ENCODE measurements at places on chromosomes 12 and 14.

GRCh38 chr12:111034083-111034885, 113.9 kb upstream of the MYL2 start:
- no peak for DNase-seq

DNA sequence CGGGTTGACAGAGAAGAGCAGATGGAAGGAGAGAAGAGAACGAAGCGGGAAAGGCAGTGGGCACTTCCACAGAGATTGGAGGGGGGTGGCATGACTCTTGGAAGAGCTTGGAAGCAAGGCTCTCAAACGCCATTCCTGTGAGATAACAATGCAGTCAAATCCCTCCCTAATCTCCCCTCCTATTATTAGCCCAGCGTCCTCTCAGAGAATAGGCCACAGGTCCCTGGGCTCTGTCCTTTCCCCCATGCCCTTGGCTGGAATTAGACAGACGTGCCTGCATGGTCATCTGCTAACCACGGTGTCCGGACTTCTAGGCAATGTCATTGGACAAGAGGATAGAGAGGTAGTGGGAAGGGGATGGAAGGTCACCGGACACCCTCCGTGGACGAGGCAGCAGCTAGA, 8.0 kb upstream of the MYH7 start:
- DNase-seq, result no peak

DNA sequence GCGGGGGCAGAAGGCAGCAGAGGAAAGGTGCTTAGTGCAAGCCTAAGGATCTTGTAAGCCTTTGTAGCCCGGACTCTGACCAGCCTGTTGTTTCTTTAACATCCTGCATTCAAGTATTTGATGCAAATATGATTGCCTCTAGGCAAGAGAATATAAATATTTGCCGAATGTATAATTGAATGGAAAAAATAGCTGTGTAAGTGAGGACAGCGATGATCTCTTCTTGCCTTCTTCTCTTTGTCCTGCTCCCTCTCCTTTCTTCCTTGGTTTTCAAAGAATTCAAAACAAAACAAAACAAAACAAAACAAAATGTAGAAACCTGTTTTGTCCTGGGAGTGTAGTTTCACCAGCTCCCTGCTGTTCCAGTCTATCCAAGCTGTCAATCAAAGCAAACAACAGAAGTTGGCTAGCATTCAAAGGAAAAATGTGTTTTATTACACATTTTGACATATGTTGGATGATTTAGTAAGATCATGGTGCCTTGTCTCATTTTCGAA, 74.9 kb upstream of the CPM start:
- no peak for DNase-seq

GRCh38 chr14:106120101-106120500, 593.7 kb downstream of the TMEM121 start:
- DNase-seq, result no peak

GRCh38 chr12:8572507-8572906, 31.8 kb upstream of the CLEC4E start:
- no peak for DNase-seq

DNA sequence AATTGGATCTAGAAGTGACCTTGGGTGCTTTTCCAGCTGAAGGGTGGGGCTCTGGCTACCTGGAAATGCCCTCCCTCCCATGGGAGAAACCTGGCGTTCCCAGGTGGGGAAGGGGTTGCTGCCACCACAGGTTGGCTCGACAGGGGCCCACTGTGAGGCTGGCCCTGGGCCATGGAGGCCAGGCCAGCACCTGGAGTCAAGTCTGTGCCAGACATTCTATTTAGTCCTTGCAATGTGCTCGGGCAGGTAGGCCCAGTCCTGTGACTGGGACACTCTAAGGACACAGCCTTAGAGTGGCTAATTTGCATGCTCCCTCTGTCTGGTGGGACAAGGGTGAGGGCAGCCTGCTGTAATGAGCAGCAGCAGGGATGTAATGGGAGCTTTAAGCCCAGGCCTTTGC, 11.9 kb downstream of the VRTN start:
- DNase-seq, result no peak

DNA sequence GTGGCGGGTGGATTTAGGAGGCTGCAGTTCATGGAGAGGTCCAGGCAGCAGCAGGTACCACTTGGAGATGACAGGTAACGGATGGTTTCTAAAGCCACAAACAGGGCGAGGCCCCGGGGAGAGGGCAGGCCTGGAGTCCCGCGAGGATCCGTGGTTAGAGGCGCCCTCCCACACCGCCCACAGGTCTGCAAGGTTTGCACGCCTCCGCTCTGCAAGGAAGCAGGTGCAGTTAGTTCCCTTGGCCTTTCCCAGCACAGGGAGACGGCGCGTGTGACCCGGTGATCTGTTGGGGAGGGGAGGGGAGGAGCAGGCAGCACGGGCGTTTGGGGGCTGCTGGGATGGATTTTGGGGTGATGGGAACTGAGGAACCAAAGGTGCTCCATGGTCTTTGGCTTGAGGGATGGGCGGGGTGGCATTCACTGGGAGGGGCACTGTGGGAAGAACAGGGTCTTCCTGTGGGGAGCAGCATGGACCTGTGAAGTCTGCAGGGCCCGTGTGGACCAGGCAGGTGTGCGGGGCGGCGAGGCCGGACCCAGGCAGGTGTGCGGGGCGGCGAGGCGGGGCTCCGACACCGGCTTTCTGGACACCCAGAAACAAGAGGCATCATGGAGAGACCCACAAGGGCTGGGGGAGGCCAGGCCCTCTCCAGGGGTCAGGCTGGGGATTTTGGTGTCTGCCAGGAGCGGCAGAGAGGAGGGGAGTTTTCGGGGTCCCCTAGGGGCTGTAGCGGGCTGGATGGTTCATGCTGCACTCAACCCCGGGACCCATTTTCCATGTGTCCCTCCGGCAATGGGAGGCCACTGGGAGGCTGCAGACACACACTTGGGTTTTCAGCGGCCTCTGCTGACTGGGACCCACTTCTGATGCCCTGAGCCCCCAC, 29.1 kb downstream of the NOC4L start:
- peak; percentile 20 for DNase-seq

DNA sequence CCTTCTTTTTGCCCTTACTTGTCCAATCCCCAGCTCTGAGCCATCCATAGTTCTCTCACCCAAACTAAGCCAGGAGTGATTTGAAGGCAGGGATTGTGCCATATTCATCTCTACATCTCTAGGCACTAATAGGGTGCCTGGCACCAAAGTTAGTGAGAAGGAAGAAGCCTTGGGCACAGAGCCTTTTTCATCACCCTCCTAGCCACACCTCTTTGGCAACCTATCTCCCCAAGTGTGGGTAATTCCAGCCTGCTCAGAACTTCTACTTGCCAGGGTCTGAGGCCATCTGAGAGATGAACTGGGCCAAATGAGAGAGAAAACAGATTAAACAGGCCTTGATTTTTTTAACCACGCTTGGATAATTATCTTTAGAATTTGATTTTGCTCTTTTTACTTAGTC, 61.3 kb downstream of the PHLDA1 start:
- DNase-seq, result no peak

GRCh38 chr12:63922474-63922873, 78.0 kb downstream of the SRGAP1 start:
- no peak for DNase-seq

DNA sequence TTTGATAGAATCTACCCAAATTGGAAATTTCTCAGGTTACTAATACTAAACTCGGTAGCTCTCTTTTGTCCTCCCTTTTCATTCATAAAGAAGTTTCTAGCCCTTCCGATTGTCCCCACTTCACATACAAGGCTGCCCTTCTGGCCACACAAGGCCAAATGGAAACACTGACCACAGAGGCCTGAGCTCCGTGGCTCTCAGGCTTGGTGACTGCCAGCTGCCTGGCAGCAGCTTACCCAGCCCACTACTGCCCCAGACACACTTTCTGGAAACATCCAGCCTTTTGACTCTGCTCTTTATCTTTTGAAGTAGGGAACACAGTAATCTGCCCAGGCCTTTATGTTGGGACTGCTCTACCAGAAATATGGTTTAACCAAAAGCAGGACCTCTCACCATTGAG, 167.2 kb downstream of the GCH1 start:
- no peak for DNase-seq

DNA sequence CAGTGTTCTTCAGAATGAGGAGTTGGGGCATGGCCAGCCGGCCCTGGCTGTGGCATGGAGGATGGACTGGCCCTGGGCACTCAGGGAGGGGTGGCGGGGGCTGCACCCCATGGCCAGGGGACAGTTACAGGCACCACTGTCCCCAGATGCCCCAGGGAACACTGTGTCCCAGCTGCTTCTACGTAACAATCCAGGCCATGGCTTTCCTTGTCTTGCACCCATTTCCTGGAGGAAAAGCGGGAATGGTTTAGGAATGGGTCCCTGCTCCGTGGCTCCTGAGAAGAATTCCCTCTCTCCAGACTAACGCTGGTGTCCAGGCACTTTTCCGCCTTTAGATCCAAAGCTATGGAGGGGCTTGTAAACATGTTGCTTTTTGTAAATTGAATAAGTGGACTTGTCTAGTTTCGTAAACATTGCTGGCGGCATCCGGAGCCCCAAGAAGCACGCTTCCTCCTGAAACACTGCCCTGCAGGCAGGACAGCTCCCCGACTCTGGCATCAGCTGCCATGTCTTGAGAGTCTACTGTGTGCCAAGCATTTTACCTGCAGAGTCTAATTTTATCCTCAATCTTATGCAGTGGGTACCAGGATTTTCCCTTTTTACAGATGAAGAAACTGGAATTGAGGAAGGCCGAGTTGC, 238.3 kb downstream of the SLC41A2 start:
- no peak for DNase-seq

DNA sequence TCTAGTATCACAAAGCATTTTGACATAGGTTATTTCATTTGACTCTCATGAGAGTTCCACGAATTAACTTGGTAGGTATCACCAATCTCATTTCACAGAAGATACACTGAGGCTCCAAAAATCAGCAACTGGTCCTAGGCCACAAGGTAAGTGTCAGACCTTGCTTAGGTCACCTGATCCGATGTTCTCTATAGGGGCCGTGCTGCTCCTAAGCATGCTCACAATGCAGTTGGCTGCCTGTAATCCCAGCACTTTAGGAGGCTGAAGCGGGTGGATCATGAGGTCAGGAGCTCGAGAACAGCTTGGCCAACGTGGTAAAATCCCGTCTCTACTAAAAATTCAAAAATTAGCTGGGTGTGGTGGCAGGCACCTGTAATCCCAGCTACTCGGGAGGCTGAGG, 78.7 kb upstream of the FOXN3 start:
- DNase-seq, result no peak

- no peak for DNase-seq
Observed at GRCh38 chr14:32865827-32866376, 72.8 kb upstream of the NPAS3 start.

- no peak for DNase-seq
Observed at GRCh38 chr12:118520214-118521035, 144.1 kb downstream of the SUDS3 start.

GRCh38 chr12:25675808-25676207, 122.7 kb upstream of the LMNTD1 start:
- no peak for DNase-seq

DNA sequence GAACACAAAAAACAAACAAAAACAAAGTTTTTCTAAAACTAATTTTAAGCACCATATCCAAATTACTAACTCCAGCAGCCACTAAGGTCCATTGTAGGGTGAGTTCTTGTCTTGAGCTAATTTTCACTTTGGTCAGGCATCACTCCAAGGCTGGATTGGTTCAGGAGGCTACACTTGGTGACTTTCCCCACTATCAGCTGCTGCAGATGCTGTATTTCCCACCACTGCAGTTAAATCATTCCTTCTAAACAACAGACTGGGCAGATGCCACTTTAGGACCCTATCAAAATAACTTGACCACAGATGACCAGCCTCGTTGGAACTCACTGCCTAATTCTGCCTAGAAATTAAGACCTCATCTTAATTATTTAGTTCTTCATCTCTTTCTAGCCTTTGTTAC, 140.5 kb downstream of the SLC16A7 start:
- DNase-seq, result no peak

- no peak for DNase-seq
Observed at GRCh38 chr14:70920608-70921007, 13.3 kb downstream of the PCNX1 start.

DNA sequence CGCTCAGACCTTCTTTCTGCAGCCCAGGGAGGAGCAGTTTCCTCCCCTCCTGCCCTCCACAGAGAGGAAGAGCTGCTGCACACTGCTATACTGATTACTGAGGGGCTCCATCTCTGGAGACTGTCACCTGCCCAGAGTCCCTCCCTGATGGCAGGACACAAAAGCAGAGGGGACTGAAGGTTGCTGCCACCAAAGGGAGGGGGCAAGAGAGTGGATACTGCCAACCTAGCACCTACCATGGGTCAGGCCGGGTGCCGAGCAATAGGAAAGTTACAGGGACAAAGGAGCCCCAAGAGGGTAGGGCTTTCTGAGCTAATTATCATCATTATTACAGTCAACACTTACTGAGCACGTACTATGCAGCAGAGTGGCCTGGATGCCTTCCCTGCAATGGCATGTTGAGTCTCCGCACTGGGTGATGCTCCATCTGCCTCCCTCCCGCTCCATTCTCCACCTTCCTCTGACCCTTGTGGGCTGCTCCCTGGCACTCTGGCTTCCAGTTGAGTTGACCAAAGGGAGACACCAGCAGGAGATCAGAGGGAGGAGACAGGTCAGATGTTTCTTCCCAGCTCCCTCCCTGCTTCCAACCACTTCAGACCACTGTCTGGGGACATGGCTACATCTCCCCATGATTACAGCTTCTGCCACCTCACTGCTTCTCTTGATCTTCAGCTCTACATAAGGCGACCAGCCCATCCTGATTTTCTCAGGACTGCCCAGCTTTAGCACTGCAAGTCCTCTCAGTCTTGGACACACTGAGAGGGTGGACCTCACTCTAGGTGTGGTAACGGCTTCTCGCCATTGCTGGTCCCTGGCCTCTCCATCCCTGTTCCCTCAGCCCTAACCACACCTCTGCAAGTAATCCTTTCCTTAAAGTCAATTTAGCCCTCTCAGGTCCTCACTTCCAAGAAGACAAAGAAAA, 2.6 kb upstream of the KRT79 start:
- DNase-seq, result no peak

- DNase-seq, result no peak
Observed at GRCh38 chr12:3352230-3352629, 138.8 kb upstream of the PRMT8 start.

- no peak for DNase-seq
Observed at GRCh38 chr12:6092784-6093722, 31.4 kb downstream of the VWF start.

Data from activated effector memory CD4-positive, alpha-beta T cell treated with Interleukin-2 at 50 U/mL for 16 hours (primary cell).